ENCODE measurements at places on chromosomes 12 and 14.
A peak's percentile ranks its signal among the peaks of the same experiment; 100 is the strongest.

DNA sequence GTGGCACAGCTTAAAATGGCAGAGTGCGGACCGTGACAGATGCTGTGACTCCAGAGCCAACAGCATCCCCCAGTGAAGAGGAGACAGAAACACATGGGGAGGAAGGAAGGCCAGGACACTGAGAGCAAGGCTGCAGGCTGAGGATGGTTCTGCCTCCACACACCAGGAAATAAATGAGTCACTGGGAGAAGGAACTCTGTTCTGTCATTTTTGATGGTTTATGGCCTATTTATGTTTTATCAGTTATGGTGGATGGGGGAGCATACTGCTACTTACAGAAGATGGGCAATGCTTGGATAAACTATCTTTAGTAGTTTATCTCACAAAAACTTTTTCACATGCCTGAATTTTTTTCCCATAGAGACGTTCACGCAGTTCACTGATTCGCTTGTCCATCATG is 33.8 kb downstream of the ZFYVE21 start:
- no peak for DNase-seq

GRCh38 chr12:6341417-6342139 is at the start of gene TNFRSF1A:
TNFRSF1A (minus strand) TSS chr12:6342076; CDS start chr12:6341814, 262 bp downstream.
- DNase-seq, result peak; percentile 49

- DNase-seq, result no peak
Observed at GRCh38 chr12:108360487-108360886, 21.4 kb upstream of the CMKLR1 start.

DNA sequence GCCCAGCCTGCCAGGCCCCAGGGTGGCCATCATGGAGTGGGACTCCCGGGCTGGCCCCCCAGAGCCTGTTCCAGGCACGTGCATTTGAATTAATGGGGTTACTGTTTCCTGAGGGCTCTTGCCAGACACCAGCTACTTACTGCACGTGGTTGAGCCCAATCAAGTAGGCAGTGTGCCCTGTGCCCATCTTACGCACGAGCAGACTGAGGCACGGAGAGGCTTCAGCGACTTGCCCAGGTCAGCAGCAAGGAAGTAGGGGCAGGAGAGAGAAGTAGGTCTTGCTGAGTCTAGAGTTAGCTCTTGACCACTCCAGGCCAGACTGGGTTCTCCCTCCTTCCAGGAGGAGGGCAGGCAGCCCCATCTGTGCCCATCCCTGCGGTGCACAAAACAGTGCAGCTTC is 67.7 kb downstream of the DIO3 start:
- DNase-seq, result no peak

GRCh38 chr14:65106316-65106715 is 4.0 kb upstream of the MAX start:
- no peak for DNase-seq

- peak; percentile 25 for DNase-seq
Observed at GRCh38 chr12:49059299-49060171, 1.1 kb downstream of the KMT2D start.

GRCh38 chr14:68924186-68925158 is 54.6 kb downstream of the ACTN1 start:
- DNase-seq, result no peak

- DNase-seq, result no peak
Observed at GRCh38 chr12:56307221-56307965, 7.3 kb upstream of the CS start.

GRCh38 chr14:54188064-54188666 is 208.6 kb upstream of the CDKN3 start:
- no peak for DNase-seq

DNA sequence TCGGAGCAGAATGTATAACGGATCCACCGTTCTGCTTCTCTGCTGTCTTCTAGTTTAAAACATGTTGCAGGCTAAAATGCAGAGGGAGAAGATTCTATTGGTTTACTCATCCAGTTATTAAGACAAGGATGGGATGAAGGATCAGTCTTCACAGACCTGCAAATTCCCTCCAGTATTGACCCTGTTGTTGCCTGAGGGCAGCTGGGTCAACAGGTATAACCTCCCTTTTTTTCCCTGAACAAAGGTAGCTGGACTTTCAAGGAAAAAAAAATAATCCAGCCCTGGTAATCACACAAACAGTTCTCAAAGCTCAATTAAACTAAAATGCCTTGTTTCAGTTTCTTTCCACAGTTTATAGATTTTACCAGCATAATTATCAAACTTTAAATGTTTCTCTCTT is 480.6 kb downstream of the ZFP36L1 start:
- DNase-seq, result no peak

- DNase-seq, result no peak
Observed at GRCh38 chr14:99324291-99324690, 52.3 kb upstream of the BCL11B start.

DNA sequence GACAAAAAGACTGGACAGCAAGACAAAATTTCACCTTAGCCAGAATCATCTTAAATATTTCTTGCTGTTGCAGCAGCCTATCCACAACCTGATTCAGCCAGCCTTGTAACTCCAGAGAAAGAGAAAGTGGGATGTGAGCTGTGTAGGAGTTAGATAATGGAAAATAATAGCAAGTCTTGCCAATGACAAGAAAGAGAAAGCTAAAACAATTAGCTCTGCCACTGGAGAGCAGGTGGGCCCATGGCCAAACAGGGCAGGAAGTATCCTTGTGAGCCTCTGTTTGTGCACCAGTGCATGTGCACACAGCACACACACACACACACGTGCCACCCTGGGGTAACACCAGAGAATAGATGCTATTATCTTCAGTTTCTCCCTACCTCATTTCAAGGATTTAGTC is 106.0 kb upstream of the CCDC196 start:
- DNase-seq, result no peak

DNA sequence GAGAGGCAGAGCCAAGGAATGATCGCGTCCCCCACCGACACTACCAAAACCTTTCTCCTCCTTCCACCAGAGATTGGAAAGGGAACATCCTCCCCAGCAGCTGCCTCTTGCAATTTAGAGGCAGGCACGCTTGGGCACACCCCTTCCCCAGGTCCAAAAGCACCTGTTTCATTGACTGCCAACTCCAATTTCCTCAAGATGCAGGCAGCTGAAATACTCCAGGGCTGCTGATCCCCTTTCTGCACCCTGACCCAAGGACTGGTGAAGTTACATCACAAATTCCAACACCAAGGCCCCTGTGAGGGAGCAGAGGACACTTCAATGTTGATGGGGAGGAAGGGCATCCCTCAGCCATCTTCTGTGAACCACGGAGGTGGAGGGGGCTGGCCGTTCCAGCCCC is 33.8 kb downstream of the BCL11B start:
- DNase-seq, result no peak

DNA sequence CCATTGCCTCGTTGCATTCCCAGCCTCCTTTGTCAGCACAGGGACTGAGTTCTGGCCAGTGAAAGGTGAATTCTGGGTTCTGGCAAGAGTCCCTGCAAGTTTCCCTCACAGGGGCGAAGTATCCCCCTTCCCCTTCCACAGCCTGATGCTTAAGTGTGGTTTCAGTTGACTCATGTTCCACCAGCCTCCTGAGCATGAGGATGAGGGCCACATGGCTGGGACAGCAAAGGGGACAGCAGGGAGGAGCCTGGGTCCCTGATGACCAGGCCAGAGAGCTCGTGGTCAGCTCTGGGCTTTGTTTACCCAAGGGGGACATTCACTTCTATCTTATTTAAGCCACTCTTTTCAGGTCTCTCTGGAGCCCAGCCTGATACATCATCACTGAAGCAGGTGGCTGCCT is 36.5 kb downstream of the CACNA2D4 start:
- no peak for DNase-seq

DNA sequence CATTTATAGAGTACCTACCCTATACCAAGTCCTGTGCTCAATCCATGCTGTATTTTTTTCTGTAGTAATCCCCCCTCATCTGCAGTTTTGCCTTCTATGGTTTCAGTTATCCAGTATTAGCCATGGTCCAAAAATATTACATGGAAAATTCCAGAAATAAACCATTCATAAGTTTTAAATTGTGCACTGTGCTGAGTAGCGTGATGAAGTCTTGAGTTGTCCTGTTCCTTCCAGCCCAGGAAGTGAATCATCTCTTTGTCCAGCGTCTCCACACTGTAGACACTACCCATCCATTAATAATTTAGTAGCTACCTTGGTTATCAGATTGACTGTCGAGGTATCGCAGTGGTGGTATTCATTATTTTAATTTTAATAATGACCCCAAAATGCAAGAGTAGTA is 54.2 kb downstream of the SUDS3 start:
- DNase-seq, result no peak
